B cell (primary cell): ENCODE measurements at places on chromosomes 5 and 9. TPM values are rescaled to one million over a fixed set of nuclear protein-coding genes. Genes with fewer than 3 reads are reported as not detected.
A peak's percentile ranks its signal among the peaks of the same experiment; 100 is the strongest.

The PAEP gene
- not detected in 2 replicates for total RNA-seq

The PDCD1LG2 gene
- total RNA-seq: 0.49 and 0.67 TPM in 2 replicates

The PPP1R26 gene
- 7.8 and 11.8 TPM in 2 replicates for total RNA-seq

The C7 gene
- total RNA-seq: not detected in 2 replicates

The LHX6 gene
- not detected in 2 replicates for total RNA-seq

The SPATA31C1 gene
- not detected in 2 replicates for total RNA-seq

The FOXD4L5 gene
- 0.79 and 1.0 TPM in 2 replicates for total RNA-seq

DNA sequence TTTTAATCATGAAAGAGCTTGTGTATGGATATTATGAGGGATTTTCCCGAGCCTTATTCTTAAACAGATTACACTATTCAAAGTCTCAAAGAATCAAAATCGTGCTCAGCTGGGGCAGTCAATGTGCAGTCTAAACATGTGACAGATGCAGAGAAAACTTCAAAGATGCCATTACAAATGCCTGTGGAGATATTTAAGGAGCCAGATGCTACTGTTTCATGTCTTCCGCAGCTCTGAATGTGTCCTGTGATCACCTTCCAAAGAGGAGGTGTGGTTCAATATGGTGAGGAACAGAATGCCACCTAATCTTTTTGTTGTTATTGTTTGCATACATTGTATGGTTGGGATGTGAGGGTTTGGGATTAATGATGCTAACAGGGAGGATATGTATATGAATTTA, 593.3 kb upstream of the ARRDC3 start:
- no peak for DNase-seq

GRCh38 chr5:21823588-21823987, 1029.6 kb downstream of the CDH12 start:
- DNase-seq: no peak

GRCh38 chr9:34929506-34930102, 28.5 kb upstream of the PHF24 start:
- peak; percentile 9 for DNase-seq

DNA sequence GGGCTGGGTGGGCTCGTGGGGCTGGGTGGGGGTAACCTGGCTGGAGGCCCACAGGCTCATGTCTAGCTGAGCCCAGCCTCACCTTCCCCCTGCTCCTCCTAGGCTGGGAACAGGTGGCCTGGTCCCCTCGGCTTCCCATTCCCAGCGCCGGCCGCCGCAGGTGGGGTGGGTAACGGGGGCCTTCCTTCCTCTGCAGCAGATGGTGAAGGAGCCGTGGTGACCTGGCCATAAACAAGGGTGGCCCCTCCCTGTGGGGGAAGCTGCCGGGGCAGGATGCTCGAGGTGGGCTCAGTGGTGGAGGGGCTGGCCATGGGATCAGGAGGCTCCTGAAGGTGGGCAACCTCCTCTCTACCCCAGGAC, 41.0 kb upstream of the EGFL7 start:
- no peak for DNase-seq

GRCh38 chr5:136203303-136203922, 10.5 kb upstream of the SMIM32 start:
- DNase-seq: no peak

GRCh38 chr9:131968632-131969031, 111.0 kb downstream of the MED27 start:
- no peak for DNase-seq

GRCh38 chr5:72064801-72065570, 42.3 kb upstream of the MAP1B start:
- no peak for DNase-seq
